ENCODE measurements at places on chromosomes 7 and 10.

- no peak for DNase-seq
Observed at GRCh38 chr10:48681740-48682139, 2.9 kb upstream of the WDFY4 start.

DNA sequence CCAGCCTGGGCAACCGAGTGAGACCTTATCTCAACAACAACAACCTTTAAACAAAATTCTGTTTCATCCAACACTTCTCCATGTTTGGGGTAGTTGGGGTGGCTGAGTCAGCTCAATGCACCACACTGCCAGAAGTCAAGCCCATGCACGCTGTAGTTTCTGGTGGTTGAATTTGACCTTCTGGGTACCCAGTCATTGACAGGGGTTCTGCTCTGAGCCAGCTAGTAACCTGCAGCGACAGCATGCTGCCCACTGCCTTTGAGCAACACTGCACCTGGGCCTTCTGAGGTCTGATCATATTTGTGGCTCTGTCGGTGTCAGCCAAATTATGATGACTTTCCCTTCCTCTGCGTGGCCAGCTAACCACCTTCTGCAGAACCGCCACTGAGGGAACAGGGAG is 84.6 kb upstream of the ZNF438 start:
- no peak for DNase-seq

DNA sequence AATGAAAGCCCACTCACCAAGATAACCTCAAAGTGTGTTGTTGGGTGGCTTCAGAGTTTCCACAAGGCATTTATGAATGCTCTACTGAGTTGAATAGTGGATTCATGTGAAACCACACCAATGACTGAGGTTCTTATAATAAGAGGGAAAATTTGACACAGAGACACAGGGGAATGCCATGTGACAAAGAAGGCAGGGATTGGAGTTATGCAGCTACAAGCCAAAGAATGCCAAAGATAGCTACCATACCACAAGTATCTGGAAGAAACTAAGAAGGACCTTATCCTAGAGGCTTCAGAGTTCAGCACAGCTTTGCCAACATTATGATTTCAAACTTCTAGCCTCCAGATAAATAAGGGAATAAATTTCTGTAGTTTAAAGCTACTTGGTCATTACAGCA is 68.0 kb upstream of the PCDH15 start:
- DNase-seq = no peak

DNA sequence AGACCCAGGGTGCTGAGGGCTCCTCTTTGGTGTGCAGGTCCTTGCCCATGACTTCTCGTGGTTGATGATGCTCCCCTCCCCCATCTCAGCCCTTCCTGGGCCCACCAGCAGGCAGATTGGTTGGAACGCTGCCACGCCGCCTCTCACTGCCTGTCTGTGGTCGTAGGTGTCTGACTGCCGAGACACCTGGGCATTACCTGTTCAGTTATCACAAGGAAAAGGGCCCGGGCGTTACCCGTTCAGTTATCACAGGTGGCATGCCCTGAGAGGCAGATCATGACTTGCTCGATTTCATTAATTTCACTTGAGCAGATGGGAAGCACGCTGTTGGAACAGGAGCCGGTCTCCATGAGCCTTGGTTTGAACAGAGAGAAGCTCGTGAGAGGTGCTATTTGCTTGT is 42.5 kb downstream of the TACR2 start:
- DNase-seq = no peak

GRCh38 chr7:7554649-7555575 is 11.8 kb upstream of the MIOS start:
- DNase-seq = no peak

DNA sequence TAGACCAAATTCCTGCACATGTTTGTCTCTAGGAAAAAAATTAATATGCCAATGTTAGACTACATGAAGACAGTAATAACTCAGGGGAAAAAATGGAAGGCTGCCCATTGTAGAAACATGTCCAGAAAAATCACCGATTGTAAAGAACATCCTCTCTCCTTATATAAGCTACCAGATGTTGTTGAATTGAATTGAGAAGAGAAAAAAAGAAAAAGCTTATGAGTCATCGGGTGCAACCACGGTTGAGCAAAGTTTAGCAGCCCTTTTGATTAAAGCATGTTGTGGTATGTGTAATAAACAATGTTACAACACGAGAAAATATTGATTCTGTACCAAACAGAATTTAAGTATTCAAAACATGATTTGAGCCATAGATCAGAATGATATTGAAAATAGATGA is 102.3 kb upstream of the ARHGAP21 start:
- no peak for DNase-seq

GRCh38 chr10:125708971-125709503 is 10.5 kb upstream of the EDRF1 start:
- no peak for DNase-seq

DNA sequence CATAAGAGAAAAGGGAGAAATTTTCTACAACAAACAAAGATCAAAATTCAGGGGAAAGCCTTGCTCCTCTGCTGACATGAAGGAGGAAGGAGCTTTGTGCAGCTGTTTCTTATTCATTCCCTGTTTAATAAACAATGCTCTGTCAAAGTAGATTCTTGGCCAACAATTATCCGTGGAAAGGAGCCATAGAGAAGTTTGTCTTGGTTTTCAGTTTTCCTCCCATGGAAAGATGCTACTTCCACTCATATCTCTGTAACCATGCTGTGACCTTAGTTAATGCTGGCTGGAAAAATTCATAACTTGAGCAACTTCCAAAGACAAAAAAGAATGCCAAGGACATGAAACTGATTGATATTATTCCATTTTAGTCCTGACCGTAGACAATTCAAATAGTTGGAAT is 8.1 kb downstream of the DDC start:
- DNase-seq = no peak

Data from stimulated activated CD4-positive, alpha-beta T cell treated with anti-CD3 and anti-CD28 coated beads, Interleukin-1b, Interleukin-23, amount 100 ng/mL, for 1 hour (primary cell).